ENCODE measurements at places on chromosomes 11 and 22.

DNA sequence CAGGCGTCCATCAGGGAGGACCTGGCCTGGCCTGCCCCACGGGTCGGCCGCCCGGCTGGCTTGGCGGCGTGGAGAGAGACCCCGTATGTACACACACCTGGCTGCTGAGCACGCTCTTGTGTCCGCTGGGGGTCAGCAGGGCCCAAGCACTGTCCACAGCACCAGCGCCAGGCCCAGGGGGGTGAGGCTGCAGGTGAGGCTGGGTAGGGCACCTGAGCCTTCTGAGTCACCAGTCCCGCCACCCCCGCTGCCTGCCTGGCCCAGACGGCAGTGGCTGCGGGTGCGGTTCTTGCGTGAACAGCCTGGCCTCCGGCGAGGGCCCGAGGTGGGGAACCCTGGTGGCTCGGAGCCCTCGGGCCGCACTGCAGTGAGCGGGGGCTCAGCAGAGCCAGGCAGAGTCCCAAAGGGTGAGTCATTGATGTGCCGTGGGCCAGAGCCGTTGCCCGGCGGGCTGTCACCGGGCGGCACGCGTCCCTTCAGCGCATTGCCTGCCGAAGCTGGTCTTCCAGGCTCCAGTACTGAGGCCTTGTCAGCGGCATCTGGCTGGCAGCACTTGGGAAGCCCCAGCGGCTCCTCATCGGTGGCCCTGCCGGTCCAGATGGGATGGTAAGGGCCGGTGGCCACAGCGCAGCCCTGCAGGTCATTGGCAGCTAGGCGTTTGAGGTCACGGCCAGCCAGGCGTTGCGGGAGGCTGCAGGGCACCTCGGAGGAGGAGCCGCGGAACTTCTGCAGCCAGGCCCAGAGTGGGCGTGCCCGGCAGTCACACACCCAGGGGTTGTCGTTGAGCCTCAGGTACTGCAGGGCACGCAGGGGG, 26.3 kb downstream of the RTN4R start:
- DNase-seq: no peak

- no peak for DNase-seq
Measured at GRCh38 chr11:55571828-55572227, at the start of gene OR4C16. Gene OR4C16 (plus strand): TSS chr11:55572128. CDS start chr11:55572128, 0 bp downstream.

DNA sequence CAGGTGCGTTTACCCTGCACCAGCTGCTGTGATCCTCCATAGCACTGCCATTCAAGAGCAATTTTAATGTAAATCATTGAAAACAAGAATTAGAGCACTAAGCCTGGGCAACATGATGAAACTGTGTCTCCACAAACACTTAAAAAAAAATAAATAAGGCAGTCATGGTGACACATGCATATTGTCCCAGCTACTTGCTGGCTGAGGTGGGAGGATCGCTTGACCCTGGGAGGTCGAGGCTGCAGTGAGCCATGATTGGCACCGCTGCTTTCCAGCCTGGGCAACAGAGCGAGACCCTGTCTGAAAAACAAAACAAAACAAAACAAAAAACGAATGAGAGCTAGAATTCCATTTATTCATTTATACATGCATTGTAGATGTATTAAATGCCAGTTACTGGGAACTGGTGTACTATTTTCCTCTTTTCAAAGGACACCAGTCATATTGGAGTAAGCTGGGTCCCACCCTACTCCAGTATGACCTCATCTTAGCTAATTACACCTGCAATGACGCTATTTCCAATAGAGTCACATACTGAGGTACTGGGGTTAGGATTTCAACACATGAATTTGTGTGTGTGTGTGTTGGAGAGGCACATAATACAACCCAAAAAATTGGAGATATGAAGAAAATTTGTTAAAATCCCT, 101.9 kb downstream of the MICAL2 start:
- no peak for DNase-seq

DNA sequence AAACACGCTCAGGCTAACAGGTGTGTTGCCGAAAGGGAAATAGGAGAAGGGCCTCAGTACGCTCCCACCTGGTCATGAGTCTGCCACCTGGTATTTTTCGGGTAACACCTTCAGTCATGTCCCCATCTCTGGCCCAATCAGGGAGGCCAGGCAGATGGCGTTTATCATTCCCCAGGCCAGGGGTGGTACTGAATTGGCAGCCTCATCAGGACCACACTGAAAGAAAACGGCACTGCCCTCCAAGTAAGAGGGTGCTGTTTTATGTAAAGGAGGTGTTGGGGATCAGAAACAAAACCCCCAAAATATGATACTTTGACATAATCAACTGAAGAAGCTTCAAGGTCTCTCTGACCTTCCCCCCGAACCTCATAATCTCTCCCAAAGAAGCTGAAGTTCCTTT, 58.9 kb downstream of the RCN1 start:
- DNase-seq: no peak
